ENCODE measurements at places on chromosomes 12 and 14.

- DNase-seq = no peak
Observed at GRCh38 chr14:70735043-70735442, 74.3 kb downstream of the MAP3K9 start.

- DNase-seq = no peak
Observed at GRCh38 chr14:75310295-75311111, 31.9 kb downstream of the FOS start.

- no peak for DNase-seq
Observed at GRCh38 chr14:105214324-105214915, 33.3 kb upstream of the NUDT14 start.

DNA sequence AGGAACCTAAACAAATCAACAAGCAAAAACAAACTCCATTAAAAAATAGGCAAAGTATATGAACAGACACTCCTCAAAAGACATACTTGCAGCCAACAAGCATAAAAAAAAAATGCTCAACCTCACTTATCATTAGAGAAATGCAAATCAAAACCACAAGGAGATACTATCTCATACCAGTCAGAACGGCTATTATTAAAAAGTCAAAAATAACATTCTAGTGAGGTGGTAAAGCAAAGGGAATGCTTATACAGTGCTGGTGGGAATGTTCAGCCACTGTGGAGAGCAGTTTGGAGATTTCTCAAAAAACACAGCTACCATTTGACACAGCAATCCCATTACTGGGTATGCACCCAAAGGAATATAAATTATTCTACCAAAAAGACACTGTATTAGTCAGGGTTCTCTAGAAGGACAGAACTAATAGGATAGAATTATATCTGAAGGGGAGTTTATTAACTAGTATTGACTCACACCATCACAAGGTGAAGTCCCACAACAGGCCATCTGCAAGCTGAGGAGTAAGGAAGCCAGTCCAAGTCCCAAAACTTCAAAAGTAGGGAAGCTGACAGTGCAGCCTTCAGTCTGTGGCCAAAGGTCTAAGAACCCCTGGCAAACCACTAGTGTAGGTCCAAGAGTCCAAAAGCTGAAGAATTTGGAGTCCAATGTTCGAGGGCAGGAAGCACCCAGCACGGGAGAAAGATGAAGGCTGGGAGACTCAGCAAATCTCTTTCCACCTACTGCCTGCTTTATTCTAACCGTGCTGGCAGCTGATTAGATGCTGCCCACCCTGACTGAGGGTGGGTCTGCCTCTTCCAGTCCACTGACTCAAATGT lies 101.6 kb upstream of the KRAS start:
- no peak for DNase-seq

DNA sequence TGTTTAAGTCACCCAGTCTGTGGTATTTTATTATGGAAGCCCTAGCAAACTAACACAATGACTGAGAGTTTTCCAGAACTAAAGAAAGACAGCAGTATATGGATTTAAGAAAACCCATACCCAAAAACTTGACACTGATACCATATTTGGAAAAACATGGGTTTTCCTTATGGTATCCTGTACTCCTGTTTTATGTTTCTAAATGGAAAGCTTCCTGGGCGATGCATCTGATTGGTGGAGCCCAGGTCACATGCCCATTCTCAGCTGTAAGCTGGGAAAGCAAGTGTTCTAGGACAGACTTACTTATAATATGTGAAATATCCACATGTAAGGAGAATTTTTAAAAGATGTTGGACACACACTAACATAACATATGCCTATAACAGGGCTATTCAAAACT lies 4.5 kb upstream of the RNASE4 start:
- no peak for DNase-seq

DNA sequence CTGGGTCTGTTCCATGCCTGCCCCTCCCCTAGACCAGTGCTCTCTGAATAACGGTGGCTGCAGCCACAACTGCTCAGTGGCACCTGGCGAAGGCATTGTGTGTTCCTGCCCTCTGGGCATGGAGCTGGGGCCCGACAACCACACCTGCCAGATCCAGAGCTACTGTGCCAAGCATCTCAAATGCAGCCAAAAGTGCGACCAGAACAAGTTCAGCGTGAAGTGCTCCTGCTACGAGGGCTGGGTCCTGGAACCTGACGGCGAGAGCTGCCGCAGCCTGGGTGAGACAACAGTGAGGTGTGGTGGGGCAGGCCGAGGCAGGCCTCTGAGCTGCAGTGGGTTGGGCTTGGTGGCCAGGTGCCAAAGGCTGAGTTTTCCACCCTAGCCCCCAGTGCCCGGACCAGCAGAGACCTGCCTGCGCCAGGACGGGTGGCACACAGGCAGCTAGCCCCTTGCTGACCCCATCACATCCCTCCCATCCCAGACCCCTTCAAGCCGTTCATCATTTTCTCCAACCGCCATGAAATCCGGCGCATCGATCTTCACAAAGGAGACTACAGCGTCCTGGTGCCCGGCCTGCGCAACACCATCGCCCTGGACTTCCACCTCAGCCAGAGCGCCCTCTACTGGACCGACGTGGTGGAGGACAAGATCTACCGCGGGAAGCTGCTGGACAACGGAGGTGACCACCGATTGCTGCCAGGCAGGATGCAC lies 28.2 kb upstream of the LRP1-AS start:
- peak; percentile 36 for DNase-seq

- DNase-seq = no peak
Observed at GRCh38 chr12:115075552-115076170, 391.7 kb upstream of the TBX3 start.

- peak; percentile 87 for DNase-seq
Observed at GRCh38 chr12:124939421-124940142, 25.1 kb upstream of the UBC start.

GRCh38 chr14:92967346-92967926 lies 44.5 kb downstream of the CHGA start:
- DNase-seq = no peak

DNA sequence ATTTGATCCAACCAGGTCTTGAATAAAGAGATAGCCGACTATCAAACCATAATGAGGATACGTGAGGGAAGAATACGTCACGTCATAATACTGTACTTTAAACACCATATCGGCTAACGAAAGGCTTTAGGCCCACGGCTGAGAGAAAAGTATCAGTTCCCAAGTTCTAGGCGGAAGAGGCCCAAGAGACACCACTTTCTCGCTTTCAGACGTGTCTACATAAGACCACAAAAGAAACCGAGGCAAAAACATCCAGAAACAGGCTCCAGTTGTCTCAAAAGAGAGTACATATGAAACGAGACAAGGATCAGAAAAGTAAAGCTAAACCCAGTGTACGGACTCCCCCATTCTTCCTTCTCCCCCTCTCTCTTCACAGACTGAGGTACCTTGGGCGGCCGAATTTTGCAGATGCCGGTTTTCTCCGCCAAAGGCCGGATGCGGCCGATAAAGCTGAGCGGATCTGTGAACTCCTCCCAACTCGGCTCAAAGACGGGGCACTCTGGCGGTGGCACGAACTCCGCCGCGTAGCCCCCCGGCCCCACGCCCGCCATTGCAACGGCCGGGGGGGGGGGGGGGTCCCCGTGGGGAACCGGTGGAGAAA lies 479 bp downstream of the KDM5A start:
- DNase-seq = peak; percentile 52

DNA sequence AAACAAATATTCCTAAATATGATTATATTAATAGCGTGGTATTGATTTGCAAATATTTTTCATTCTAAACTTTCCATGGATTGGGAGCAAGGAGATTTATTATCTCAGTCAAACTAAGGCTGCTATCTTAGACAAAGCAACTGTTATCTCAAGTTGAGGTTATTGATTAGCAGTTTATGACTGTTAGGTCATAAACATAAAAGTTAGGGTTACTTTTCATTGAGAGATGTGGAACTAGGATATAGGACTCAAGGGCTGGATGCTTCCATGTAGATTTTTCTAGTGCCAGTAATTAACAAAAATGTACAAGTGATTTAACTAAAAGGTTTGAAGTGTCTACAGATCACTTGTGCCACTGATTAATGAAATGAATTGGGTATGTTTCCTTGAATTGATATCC lies 19.1 kb downstream of the SCFD1 start:
- no peak for DNase-seq

GRCh38 chr14:26328791-26329190 lies 269.0 kb downstream of the NOVA1 start:
- no peak for DNase-seq

GRCh38 chr12:124175704-124176103 lies 119.2 kb upstream of the RFLNA start:
- DNase-seq = no peak

DNA sequence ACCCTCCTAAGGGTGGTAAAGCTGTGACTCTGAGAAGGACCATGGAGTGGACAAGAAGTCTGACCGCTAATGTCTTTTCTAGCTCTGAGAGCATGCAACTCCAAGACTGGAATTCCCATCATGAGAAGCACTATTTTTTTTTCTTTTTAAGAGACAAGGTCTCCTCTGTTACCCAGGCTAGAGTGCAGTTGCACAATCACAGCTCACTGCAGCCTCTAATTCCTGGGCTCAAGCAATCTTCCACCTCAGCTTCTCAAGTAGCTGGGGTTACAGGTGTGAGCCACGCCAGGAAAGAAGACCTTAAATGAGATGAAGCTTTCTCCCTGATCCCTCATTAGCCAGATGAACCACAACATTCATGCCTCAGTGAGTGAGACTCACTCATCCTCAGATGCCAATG lies 19.2 kb downstream of the VDR start:
- DNase-seq = no peak

DNA sequence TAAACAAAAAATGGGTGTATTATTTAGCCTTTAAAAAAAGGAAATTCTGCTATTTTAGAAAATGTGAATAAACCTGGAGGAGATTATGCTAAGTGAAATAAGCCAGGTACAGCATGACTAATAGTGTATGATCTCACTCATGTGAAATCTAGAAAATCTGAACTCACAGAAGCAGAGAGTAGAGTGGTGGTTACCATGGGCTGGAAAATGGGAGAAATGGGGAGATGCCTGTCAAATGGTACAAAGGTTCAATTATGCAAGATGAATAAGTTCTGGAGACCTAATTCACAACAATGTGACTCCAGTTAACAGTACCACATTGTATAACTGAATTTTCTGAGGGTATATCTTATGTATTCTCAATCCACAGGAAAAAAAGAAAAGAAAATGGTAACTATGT lies 17.4 kb upstream of the LEMD3 start:
- no peak for DNase-seq

DNA sequence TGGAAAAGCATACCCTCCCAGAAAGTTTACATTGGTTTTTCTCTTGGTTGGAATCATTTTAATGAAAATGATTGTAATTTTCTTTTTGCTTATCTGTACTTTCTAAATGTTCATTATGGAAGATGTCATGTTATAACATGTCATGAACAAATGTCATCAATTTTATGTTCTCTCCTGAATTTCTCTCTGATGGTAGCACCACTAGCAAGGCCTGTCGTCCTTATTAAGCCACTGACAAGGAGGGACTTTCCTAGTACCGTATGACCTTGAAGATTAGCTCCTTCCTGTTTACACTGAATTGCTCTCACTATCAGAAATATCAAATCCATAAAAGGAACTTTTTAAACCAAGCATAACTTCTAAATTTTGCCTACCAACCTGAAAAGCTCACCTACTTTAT lies 99.0 kb downstream of the ESR2 start:
- no peak for DNase-seq

- no peak for DNase-seq
Observed at GRCh38 chr12:26255893-26256645, 60.7 kb downstream of the SSPN start.

DNA sequence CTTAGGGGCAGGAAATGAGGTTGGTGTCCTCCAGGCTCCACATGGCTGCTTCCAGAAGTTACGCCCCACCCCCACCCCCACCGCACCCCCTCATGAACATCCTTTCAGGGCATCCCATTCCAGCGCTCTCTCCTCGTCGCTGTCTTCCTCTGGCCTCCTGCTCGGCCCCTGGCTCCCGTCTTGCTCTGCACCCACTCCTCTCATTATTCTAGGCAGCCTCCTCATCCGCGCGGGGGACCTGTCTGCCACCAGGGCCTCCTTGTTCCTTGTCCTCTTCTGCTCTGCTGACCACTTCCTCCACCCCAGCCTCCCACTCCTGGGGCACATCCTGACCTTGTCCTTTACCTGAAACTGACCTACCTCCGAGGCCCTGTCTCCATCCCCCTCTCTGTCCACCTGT lies 29.8 kb upstream of the PLEKHG6 start:
- no peak for DNase-seq

DNA sequence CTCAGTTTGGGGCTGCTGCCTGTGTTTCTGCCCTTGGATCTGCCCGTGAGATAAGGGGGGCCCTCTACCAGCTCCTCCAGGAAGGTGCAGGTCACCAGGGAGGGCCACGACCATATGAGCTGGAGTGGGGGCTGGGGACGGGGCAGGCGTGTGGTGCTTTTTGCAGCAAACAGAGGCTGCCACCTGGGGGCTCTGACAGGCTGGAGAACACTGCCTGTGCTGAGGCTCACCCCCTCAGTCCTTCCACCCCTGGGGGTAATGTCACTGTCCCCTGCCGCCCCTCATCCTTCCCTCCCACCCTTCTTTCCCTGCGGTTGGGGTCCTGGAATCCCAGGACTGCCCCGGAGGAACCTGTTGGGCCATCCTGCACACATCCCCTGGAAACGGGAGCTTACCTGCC lies 3.2 kb downstream of the PLD4 start:
- DNase-seq = no peak

- DNase-seq = no peak
Observed at GRCh38 chr12:50753232-50753769, 10.6 kb upstream of the ATF1 start.

DNA sequence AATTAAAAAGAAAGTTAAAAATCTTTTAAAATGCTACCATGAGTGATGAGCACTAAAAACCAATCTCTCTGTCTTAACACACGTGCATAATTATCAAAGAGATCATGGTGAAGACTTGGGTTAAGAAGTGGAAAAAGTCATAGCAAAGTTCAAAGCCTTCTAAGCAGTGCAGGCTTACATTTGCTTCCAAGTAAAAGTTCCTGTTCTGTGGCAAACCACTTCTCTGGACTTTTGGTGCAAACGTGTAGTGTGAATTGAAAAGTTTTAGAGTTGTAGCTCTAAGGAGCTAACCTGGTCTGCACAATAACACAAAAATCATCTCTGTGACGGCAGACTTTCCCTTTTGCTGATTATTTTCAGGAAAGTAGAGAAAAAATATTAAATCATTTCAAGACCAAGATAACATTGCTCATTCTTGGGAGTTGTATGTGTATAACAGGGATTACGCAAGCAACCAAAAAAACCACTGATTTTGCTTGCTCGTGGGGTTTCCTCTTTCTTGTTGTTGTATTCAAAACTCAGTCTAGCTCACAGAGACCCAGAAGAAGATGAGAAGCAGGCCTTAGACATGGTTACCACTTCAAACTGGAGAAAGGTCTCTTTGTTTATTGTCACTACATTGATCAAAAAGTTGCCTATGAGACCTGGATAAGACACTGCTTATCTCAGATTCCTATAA lies 2.3 kb upstream of the GLIPR1 start:
- DNase-seq = no peak
